ENCODE measurements at places on chromosomes 4 and X.

GRCh38 chr4:10587697-10588096 lies 96.9 kb downstream of the CLNK start:
- DNase-seq: peak; percentile 87

GRCh38 chr4:52912608-52913007 lies 50.5 kb downstream of the RASL11B start:
- no peak for DNase-seq

- DNase-seq: no peak
These were observed 116.3 kb upstream of the SFRP2 start for GRCh38 chr4:153905231-153905630.

DNA sequence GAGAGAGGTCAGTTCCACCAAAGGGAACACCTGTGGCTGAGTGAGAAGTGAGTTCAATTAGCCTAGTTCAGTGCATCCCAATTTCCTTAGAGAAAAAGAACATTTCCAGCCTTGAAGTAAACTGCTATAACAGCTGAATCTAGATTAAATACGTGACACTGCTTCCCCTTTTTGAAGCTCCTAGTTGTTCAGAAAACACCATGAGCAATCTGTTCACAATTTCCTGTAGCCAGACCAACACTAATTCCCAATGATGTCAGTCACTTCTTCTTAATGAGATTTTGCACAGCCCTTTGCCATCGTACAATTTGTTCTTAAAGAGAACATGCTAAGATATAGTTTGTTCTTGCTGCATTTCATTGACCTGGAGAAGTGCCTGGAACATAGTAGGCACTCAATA lies 144.6 kb upstream of the EDNRA start:
- DNase-seq: no peak

DNA sequence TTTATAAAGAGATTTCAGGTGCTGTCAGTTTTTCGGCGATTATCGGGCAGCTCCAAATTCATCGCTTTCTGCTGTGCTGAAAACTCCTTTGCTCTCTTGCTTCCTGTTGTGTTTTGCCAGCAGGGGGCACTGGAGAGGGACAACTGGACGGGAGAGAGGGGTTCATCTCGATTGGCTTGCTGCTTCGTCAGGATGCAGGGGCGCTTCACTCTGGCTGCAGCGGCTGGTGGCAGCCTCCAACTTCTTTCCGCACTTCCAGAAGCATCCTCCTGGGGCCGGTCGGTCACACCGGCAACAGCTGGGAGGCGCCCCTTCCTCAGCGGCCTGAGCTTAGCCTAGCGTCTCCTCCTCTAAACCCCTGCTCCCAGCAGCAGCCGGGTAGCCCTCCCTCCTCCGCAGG lies 29.5 kb downstream of the MSL3 start:
- DNase-seq: peak; percentile 76

DNA sequence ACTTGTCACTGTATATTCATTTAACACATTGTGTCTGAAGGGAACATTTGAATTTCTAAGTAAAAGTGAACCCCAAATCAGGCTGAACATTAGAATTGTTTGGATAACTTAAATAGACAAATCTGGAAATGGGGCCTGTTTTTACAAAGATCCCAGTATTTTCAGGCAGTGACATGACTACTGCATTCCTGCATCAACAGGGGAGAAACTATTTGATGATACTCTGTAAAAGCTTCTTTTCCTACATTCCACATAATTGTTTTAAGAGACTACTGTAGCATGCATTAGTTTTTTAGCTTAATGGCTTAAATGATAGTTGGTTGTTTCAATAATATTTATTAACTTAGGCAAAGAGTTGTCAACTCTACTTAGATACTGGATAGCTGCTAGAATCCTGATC lies 127.0 kb downstream of the PDS5A start:
- DNase-seq: no peak

- DNase-seq: no peak
These were observed 97.3 kb upstream of the PSAPL1 start for GRCh38 chr4:7532043-7532442.

- DNase-seq: no peak
These were observed 11.4 kb downstream of the WDFY3 start for GRCh38 chr4:84954982-84955567.

GRCh38 chrX:73262991-73263390 lies 48.3 kb upstream of the NAP1L2 start:
- peak; percentile 47 for DNase-seq

DNA sequence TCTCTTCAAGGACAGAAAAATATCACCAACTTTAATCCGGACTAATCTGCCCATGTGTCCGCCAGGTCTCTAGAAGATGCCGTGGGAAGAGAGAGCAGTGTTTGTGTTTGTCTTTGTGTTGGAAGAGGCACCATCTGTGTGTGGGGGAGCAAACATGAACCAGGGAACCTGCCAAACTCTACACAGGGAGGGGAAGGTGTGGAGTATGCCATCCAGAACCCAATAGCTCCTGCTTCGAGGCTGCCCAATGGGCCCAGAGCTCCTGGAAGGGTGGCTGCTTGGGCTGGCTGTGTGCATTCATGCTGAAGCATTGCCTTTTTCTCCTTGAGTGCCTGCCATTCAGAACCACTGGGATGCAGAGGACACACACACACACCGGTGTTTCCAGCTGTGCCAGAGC lies 536.2 kb downstream of the MID1IP1 start:
- no peak for DNase-seq

GRCh38 chr4:188971125-188971524 lies 831.9 kb downstream of the TRIML1 start:
- DNase-seq: peak; percentile 25

GRCh38 chr4:88033309-88033708 lies 25.9 kb downstream of the PKD2 start:
- peak; percentile 90 for DNase-seq

DNA sequence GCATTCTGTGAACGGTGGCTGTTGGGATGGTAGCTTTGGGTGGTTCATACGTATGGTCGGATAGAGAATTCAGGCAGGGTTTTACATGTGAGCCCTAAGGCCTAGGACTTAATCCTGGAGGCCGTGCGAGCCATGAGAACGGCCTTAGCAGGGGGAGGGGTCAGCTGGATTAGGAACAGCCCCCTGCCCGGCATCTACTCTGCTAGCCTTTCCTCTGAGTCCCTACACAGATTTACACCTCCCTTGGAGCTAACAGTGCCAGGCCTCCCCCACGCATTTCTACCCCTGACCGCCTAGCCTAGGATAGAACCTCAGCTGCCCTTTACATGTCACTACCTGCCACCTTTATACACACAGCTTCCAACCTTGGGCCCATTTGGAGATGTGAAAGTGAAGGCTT lies 7.1 kb downstream of the PRAF2 start:
- no peak for DNase-seq

GRCh38 chr4:41288254-41288653 lies 31.5 kb downstream of the UCHL1 start:
- DNase-seq: no peak

DNA sequence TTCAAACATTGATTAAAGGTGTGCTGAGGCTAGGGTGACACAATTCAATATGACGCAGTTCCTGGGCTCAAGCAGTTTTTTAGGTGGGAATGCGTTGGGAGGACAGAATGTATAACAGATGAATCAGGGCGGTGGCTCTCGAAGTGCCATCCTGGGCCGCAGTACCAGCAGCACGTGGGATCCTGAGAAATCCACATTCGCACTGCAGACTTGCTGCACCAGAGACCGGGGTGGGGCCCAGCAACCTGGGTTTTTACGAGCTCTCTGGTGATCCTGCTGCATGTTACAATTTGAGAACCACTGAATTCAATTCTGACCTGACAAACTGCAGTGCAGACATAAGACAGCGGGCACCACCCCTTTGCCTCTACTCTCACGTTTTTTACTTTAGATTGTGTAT lies 30.4 kb downstream of the FAM149A start:
- DNase-seq: no peak

GRCh38 chr4:82865592-82865991 lies 25.4 kb downstream of the SEC31A start:
- DNase-seq: peak; percentile 73

- no peak for DNase-seq
These were observed 753.5 kb upstream of the PCDH10 start for GRCh38 chr4:132395561-132395960.

- DNase-seq: no peak
These were observed 16.4 kb upstream of the NKRF start for GRCh38 chrX:119622356-119623232.

- DNase-seq: no peak
These were observed 108.7 kb upstream of the JADE1 start for GRCh38 chr4:128700659-128701350.

DNA sequence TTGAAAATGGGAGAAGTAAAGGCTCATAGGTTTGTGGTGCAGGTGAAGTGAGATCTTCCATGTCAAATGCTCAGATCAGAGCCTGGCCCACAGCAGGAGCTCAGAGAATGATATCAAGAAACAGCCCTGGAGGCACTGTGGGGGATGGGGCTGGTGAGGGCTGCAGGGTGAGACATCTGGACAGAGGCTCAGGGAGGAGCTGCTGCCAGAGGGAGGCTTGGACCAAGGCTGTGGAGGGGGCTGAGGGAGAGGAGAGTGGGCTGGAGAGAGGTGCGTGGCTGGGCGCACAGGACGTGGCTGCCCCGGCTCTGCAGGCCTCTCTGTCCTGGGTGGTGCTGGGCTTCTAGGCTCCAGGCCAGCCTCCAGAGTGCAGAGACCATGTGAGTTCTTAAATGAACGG lies 5.6 kb downstream of the SORCS2 start:
- DNase-seq: no peak

DNA sequence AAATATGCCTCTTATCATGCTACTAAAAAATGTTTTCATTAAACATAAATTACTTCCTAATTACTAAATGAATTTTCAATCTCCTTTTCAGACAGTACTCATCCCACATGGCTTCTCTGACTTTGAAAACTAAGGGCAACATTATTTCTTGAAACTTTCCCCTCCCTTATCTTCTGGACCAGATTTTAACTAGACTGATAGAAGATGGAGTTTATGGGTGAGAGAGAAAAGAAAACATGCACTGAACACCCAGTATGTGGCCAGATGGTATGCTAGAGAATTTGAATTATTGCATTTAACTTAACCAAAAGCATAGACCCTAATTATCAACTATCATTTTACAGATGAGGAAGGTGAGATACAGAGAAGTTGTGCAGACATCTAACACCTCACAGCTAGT lies 16.8 kb downstream of the CNOT6L start:
- peak; percentile 52 for DNase-seq

DNA sequence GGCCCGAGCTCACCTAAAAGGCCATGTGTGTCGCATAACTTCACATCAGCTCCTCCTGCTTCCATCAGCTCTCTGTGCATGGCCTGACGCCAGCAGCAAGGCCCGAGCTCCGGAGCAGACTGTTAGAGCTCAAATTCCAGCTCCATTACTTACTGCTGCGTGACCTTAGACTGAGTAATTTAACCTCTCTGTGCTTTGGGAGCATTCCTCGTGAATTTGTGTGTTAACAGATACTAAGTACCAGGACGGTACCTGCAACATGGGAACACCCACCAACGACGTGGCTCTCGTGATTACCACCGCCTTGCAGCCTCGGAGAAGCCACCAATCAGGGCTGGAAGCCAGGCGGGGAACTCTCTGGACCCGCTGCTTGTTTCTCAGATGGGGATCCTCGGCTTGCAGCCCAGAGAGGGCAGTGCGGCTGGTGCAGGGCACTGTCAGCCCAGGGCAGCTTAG lies 12.9 kb downstream of the LETM1 start:
- DNase-seq: no peak

DNA sequence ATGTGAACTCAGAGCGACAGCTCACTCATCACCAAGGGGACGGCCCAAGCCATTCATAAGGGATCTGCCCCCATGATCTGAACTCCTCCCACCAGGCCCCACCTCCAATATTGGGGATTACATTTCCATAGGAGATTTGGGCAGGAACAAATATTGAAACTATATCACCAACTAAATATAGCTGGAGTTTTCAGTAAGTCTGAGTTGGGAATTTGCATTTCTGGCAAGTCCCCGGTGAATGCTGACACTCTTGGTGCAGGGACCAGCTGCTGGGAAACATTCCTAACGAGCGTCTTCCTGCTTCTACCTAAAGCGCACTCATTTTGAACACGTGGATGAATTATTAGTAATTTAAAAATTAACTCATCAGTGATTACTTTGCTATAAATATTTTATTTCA lies 13.2 kb downstream of the CLDN34 start:
- no peak for DNase-seq

GRCh38 chr4:7129871-7130620 lies 62.2 kb upstream of the GRPEL1 start:
- no peak for DNase-seq

- no peak for DNase-seq
These were observed 1116.3 kb downstream of the FAT4 start for GRCh38 chr4:126431049-126431448.

GRCh38 chr4:120809518-120809917 lies 113.0 kb downstream of the PRDM5 start:
- DNase-seq: peak; percentile 11

DNA sequence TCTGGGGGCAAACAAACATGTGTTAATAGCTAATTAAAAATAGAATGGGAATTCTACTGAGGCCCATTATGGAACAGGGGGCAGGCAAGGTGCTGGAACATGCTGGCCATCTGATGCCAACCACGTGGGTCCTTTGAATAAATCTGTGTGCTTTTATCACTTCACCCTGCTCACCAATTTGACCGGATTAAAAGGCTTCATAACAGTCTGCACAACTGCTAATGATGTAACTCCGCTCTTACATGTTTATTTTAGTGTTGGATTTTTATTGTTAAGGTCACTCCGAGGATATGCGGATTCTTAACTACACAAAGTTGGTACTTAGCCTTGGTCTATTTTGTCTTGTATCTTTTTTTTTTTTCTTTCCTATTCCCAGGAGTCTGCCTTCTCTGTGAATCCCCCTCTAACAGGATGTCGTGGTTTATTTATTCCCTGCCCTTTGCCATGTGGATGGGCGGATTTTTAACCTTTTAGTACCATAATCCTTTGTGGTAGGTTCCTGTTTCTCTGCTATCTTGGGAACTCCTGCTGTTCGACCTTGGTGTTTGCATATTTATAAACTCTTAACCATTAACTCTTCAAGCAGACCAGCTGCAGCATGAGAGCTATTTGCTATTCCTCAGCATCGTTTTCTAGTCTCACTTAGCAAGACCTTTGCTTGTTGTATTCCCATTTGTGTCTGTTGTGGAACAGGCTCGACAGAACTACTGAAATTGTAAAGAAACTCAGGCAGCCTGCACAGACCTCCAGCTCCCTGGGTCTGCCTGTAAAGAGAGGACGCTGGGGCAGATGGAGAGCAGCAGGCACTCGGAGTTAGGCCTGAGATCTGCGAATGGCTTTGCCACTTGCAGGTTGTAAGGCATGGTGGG lies 38.0 kb downstream of the TRIM2 start:
- no peak for DNase-seq

GRCh38 chrX:108696690-108697089 lies 39.7 kb downstream of the IRS4 start:
- DNase-seq: no peak

DNA sequence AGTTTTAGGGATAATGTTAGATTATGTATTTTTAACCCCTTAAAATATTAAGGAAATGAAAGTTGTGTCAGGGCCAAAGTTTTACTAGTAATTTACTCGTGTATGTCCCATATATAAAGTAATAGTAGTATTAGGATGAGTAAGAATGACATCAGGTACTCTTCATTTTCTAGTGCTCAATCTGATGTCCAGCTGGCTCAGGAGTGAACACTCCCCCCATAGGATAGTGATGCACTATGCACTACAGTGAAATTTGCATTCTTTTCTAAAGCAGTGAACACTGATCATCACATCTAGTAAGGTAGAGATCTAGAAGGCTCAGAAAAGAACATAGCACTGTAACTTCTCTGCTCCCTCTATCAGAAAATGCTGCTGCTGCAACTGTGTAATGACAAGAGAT lies 409.7 kb downstream of the GLUD2 start:
- no peak for DNase-seq

- DNase-seq: no peak
These were observed 344.2 kb downstream of the MAPK10 start for GRCh38 chr4:86015412-86016350.
